Activated naive CD4-positive, alpha-beta T cell treated with anti-CD3 and anti-CD28 coated beads, Interleukin-2, amount 50 U/mL, for 16 hours (primary cell): ENCODE measurements at places on chromosomes 1 and 21.

DNA sequence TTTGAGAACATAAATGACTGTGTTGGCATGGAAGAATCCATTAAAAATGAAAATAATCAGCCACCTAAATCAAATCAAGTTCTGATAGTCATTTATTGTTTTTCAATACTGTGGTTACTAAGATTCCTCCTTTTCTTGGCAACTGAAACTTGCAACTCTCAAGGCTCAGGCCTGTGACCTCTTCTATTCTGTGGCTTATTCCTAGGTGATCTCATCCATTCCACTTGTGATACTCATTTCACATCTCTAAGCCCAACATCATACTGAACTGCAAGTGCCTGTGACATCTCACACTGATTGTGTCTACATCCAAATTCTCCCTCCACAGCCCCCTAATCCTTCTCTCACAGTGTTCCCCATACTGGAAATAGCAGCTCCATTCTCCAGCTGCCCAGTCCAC is 4.8 kb upstream of the ST6GALNAC5 start:
- no peak for DNase-seq

DNA sequence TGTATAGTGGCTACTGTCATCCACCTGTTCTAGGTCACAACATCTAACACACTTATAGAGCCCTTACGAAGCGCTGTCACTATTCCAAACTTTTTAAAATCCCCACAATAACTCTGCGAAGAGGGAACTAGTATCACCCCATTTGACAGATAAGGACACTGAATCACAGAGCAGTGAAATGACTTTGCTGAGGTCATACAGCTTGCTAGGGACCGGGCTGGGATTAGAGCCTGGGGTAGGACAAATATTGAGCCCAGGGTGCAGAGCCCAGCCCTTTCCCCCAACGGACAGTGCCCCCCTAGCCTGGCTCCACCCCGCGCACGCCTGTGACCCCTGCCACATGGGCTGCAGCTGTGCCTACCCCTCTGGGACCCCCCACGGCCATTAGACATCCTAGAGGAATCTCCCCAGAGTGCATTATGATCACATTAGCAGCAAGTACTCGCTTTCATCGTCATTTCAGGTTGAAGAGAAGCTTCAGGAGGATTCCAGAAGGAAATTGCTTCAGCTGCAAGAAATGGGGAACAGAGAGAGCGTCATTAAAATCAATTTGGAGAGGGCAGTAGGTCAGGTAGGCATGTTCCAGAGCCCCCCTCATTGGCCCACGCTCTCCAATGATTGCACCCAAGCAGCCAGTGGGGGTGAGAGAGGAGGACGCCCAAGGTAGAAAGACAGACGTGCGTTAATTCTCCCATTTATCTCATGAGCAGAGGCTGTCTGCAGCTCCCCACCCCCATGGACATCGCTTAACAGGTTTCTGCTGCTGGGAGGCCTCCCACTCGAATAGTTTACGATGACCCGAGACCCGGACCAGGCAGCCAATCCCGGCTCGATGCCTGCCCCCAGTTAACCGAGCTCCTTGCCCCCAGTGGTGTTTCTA is 77.2 kb downstream of the FHAD1 start:
- DNase-seq = no peak

DNA sequence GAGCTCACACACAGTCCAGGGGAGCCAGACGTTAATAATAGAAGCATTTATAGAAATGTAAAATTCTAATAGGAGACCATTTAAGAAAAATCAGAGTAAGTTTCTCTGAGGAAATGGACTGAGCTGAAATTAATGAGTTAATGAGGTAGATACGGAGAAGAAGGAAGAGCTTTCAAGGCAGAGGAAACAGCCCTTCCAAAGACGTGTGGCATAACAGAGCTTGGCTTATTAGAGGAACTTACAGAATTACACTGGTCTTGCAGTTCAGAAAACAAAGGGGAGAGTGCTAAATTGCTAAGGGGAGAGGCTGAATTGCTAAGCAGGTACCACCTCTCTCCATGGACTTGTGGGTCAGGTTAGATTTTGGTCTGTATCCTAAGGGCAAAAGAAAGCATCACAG is 8.2 kb upstream of the PIGK start:
- no peak for DNase-seq

- no peak for DNase-seq
Observed at GRCh38 chr1:244768186-244768585, 67.3 kb upstream of the COX20 start.

GRCh38 chr1:196651637-196652215 is at the start of gene CFH:
CFH (plus strand) TSS chr1:196652043; CDS start chr1:196652118, 75 bp downstream.
- DNase-seq = no peak
